ENCODE measurements at places on chromosomes 2 and 18.

GRCh38 chr18:74229891-74230290, 61.9 kb downstream of the CYB5A start:
- DNase-seq = no peak

DNA sequence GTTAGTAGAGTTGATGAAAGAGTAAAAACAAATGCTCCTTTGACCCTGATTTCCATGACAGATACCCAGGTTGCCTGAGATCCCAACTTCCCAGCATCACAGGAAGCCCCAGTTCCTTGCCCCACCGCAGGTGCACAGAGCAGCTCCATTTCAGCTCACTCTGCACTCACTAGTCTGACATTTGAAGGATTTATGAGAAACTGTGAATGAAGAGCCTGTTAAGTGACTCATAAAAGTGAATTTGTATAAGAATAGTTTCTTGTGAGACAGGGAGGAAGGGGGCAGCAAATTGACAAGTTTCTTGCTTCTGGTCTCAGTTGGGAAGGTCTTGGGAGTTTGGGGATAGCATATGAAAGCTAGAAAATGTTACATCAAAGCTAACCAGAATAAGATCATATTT, 248.7 kb upstream of the ATP5MC3 start:
- DNase-seq = no peak

DNA sequence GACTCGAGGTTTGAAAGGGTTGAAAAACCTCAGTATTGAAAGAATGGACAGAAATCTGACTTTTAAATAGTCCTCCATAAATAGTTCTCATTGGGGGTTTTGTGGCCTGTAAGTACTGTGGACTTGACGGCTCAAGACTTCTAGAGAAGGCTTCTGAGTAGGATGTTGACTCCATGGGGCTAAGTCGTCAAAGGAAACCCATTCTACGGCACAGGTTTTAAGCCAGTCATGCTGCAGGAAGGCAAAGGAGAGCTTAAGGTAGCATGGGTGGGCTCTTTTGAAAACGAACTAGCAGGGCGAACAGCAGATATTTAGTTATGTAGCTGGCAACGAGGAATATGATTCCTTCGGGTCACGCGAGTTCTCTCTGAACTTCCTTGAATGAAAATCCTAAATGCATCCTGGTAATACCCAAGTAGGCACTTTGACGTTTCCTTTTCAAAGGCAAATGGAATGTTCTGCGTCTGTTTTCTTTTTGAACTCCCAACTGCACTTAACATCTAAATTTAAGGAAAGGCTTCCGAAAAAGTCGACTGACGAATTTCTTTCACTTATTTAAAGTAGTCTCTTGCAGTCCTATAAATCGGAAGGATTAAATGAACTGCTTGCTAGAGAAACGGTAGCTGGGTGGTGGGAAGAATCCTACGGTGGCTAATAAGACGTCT, 1.1 kb upstream of the NEDD4L start:
- DNase-seq = no peak

GRCh38 chr2:118055512-118056164, 32.6 kb upstream of the INSIG2 start:
- DNase-seq = no peak

GRCh38 chr18:58443671-58444070, 185.2 kb downstream of the ALPK2 start:
- DNase-seq = no peak

DNA sequence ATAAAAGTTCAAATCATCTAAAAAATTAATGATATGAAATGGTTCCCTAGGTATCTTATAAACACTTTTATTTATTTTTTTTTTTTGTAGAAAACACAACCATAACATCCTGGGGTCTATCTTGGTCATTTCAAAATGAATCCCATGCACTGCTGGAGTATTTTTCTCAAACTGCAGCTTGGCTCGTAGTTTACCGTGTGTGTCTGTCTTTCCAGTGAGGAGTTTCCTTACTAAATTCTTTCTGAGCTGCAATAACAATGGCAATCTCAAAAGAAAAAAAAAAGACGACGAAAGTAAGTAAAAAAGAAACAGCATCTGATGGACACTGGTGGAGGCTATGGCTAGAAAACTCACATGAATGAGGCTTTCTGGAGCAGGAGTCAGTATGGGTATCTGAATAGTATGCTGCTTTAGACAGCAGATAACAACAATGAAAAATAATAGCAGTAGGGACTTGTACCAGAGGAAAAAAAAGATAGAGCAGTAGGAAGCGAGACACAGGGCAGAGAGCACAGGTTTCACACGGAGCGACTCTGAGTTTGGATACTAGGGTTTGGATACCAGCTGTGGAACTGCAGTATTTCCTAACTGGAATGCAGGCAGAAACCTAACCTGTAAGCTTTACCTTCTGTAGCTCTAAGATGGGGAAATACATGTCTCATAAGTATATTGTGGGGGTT, 43.5 kb downstream of the CALCRL start:
- DNase-seq = no peak

DNA sequence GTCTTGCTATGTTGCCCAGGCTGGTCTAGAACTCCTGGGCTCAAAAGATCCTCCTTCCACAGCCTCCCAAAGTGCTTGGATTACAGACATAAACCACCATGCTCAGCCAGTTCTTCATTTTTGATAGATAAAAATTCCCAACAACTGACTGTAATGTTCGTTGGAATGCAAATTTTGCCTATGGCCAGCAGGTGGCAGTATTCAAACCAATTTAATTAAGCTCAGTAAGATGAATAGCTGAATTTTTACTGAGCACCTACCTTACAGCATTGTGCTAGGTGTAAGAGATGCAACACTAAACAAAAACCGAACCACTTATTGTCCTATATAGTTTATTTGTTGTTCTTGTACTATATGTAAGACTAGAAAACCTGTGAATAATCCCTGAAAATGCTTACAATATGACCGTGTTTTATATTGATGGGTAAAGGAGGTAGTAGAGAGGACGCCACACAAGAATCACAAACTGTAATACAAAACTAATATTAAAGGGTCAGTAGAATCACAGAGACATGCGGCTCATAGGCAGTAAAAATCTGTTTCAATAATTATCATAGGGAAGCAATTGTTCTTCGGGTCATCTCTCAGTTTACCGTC, 8.2 kb upstream of the TMEM182 start:
- DNase-seq = peak; percentile 7

DNA sequence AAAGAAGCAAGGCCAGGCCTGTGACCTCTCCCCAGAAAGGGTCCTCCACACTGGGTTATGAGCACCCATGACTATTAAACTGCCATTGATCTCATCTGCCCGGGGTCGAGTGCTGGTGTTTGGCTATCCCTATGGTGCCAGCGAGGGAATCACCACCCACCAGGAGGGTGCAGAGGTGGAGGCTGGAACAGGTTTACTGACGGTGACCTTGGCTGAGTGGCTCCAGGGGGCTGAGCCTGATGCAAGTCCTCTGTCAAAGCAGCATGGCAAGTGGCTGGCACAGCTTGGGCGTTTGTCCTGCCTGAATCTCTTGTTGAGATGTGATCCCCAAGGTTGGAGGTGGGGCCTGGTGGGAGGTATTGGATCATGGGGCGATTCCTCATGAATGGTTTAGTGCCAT, 196.4 kb upstream of the HDAC4 start:
- DNase-seq = no peak

DNA sequence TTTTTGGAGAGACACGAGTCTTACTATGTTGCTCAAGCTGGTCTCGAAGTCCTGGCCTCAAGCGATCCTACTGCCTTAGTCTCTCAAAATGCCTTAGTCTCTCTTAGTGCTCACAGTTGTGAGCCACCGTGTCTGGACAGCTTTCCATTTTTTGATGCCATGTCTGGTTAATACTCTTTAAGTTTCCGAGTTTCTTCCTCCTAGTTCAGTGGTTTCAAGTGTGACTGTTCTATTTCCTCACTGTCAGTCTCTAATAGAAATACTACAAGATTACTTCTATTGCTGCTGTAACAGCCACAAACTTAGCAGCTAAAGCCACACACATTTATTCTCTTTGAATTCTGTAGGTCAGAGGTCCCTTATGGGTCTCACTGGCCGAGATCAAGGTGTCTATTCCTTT, 125.1 kb upstream of the MGAT5 start:
- no peak for DNase-seq

DNA sequence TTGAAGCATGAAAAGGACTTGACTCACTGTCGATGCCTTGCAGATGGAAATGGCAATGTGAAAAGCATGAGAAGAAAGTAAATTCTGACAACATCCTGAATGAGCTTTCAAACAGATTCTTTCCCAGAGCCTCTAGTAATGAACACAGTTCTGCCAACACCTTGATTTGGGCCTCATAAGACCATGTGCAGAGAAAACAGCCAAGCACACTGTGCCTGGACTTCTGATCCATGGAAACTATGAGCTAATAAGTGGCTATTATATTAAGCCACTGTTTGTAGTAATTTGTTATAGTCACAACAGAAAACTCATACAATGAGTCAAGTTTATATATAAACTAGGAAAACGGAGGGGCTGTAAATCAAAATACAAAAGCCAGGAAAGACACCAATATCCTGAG, 477.3 kb downstream of the MBD2 start:
- DNase-seq = no peak

DNA sequence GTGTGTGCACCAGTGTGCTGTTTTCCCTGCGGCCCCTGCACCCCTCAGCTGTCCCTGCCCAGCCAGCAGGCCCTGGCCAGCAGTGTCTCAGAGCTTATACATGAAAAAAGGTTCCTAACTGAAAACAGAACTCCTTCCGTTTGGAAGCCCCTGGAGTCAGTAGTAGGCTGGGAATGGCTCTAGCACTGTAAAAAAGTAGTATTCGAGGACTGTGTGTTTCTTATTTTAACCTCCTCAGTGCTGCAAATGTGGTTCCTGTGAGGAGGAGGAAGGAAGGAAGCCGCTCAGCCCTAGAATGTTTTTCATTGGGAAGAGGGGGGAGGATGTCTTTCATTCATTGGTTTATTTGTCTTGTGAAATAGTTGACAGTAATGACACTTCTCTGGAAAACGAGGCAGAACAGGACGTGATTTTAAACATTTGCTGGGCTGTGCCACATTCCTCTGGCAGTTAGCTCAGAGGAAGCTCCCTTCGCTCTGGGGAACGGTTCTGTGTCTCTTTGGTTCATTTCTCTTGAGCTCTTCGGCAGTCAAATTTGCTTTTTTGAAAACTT, 103.5 kb downstream of the SPTBN1 start:
- no peak for DNase-seq

GRCh38 chr2:54523324-54523959, 67.3 kb downstream of the SPTBN1 start:
- no peak for DNase-seq

GRCh38 chr2:32711908-32712501, 84.2 kb downstream of the TTC27 start:
- DNase-seq = no peak

DNA sequence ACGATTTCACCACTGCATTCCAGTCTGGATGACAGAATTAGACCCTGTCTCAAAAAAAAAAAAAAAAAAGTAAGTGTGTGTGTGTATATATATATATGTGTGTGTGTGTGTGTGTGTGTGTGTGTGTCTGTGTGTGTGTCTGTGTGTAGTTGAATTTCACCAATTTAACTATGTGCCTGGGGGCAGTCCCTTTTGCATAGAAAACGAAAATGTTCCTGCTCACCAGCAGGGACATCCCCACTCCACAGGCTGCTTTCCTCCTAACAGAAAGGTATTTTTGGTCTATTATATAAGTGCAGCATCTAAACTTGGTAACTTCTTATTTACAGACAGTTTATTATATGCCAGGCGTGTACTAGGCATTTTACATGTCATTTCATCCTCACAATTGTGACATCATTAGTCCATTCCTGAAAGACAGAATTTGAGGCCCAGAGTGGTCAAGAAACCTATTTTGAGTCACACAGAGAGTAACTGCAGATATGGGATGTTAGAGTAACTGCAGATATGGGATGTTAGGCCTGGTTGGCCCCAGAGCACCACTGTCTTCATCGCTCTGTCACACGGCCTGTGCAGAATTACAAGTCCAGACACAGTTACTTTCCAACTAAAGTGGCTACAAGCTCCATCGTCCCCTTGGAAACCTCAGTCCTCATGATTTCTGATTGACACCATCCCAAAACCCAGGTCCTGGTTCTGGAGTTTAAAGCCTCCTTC, 9.3 kb upstream of the TTL start:
- DNase-seq = no peak

DNA sequence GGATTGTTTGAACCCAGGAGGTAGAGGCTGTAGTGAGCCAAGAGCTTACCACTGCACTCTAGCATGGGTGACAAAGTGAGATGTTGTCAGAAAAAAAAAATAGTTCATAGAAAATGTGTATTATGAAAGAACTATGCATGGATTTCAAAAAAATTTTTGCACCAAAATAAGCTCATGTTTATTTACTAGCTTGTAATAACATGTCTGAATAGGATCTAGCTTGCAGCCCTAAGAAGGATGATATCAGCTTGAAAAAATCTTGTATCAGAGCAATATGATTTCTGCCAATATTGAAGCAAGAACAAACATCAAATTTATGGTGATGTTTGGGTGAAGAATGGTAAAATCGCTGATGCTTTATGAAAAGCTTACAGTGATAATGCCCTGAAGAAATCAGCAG, 97.0 kb upstream of the RFX8 start:
- no peak for DNase-seq

DNA sequence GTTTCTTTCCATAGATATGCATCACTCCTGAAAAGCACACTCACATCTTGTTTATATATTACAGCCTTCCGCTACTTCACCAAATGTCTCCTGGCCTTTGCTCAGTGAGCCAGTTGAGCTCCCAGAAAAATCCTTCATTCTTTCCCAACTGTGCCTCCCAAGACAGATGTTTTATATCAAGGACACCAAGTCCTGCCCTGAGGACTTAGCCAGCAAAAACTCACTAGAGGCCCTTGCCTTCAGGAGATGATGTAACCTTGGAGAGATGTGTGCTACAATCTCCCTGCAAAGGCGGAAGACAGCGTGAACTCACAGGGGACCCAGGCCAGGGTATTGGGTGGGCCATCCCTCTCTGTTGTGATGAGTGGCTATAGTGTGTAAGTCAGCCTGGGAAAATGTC, 86.1 kb upstream of the CTAGE1 start:
- no peak for DNase-seq

DNA sequence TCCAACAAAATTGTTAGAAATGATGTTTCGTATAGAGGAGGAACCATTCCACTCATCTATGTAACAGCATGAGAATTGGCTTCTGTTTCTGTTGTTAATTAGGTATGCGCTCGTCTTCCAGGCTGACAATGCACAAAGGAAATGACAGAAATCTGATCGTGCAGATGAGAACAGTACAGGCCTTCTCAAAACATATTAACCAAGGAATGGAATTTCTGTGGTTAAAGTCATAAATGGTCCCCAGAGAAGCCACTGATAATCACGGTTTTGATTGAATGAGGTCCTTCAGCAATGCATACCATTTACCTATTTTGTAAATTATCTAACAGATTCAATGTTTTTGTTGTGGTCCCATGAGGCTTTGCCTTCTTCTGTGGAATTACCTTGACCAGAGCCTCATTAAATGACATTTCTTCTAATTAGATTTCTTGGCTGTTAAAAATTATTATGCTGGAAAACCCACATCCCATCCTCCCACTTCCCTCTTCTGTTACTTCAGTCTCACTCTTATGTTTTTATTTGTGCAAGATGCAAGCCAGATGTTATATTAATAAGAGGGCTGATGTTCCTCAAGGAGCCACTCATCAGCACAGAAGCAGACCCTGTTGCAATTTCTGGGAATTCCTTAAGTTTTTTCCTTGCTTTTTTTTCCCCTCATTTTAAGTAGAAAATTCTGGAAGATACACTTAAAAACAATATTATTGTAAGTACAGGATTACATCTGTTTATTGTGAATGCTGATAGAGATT, 395.8 kb downstream of the PID1 start:
- no peak for DNase-seq

GRCh38 chr2:198040835-198041234, 236.4 kb downstream of the PLCL1 start:
- no peak for DNase-seq

All from DMS79 (cell line).